Stimulated activated memory B cell treated with anti-CD40 and anti-IgM and Interleukin-4, amounts not matched to agents 10 μg/mL and 1 μg/mL and 100 μg/mL, for 72 hours (primary cell): ENCODE measurements at places on chromosomes 1 and 21.

DNA sequence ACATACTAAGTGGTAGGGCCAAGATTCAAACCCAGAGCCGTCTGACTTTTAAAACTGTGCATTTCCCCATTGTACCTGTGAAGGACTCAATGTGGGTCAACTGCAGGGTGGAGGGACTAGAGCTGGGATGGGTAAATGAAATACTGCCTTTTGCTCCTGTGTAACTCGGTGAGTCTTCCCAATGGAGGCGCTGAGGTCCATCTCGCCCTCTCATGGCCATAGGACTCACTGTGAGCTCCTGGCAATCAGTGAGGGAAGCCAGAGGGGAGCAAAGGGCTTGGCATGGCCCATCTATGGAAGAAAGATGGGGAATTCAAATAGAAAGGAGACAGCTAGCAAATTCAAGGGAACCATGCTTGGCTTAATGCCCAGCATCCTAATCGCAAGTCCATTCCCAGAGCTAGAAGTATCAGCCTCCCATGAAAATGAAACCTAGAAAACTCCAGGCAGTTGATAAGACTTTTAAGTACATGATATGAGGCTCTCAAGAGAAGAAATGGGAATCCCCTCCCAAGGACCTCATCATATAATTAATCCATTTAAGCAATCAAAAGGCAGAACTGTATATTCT lies 25.4 kb upstream of the CGN start:
- no peaks in the 10 kb centered on the region for H3K36me3 ChIP-seq
- H3K27me3 ChIP-seq: no peaks in the 10 kb centered on the region
- H3K27ac ChIP-seq: no peak overlapping the region
- no peak for ATAC-seq

- ATAC-seq: no peak
- H3K27me3 ChIP-seq: no peaks in the 10 kb centered on the region
- no peak overlapping the region for H3K4me3 ChIP-seq
- H3K36me3 ChIP-seq: no peaks in the 10 kb centered on the region
- no peak overlapping the region for H3K27ac ChIP-seq
Observed at GRCh38 chr1:96525657-96526557, 195.7 kb upstream of the PTBP2 start.

- H3K36me3 ChIP-seq: no peaks in the 10 kb centered on the region
- no peak for ATAC-seq
- H3K27ac ChIP-seq: no peak overlapping the region
- no peaks in the 10 kb centered on the region for H3K27me3 ChIP-seq
Observed at GRCh38 chr1:218468711-218469110, 123.6 kb downstream of the TGFB2 start.

GRCh38 chr1:228270032-228270431 lies 62.2 kb downstream of the OBSCN start:
- H3K4me3 ChIP-seq: no peak overlapping the region
- peaks cover 9% of the 10 kb centered on the region for H3K4me1 ChIP-seq
- no peaks in the 10 kb centered on the region for H3K27me3 ChIP-seq
- no peak for ATAC-seq
- H3K27ac ChIP-seq: no peak overlapping the region

DNA sequence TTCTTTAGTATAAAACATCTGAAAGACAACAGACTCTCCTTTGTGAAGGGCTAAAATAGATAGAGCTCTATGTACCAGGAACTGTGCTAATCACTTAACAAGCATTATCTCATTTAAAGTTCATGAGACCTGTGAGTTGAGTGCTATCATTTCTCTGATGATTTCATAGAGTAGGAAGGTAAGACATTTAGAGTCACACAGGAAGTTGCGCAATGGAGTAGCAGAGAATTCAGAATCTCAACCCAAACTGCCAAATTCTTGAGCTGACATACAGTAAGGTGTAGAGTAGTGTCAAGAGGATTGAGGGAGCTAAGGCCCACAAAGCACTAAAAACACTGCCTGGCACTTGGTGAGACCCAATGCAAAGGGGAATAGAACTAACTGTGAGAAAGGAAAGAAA lies 384.3 kb downstream of the NTNG1 start:
- H3K27ac ChIP-seq: no peak overlapping the region
- no peak overlapping the region for H3K4me3 ChIP-seq
- no peak for ATAC-seq
- H3K36me3 ChIP-seq: no peaks in the 10 kb centered on the region
- peaks cover 5% of the 10 kb centered on the region for H3K4me1 ChIP-seq
- no peaks in the 10 kb centered on the region for H3K27me3 ChIP-seq

- H3K4me3 ChIP-seq: no peak overlapping the region
- no peaks in the 10 kb centered on the region for H3K36me3 ChIP-seq
- H3K4me1 ChIP-seq: peaks cover 38% of the 10 kb centered on the region
Observed at GRCh38 chr1:27624467-27625178, 10.4 kb downstream of the FGR start.

DNA sequence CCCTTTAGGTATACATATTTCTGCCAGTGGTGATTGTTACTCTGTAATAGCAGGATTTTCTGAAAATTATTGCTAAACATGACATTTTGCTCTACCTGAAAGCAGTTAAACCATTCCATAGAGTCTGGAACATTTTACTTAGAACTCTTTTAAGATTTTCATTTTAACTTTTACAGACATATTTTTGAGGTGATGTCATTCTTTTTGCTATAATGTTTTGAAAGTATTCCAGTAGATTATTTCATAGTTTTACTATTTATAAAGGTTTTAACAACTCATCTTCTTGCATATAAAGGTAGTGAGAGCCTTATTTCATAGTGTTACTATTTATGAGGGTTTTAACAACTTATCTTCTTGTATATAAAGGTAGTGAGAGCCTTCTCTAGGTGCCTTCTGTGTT lies 42.9 kb downstream of the PTBP2 start:
- peaks cover 33% of the 10 kb centered on the region for H3K36me3 ChIP-seq
- no peak for ATAC-seq
- H3K4me1 ChIP-seq: no peaks in the 10 kb centered on the region

DNA sequence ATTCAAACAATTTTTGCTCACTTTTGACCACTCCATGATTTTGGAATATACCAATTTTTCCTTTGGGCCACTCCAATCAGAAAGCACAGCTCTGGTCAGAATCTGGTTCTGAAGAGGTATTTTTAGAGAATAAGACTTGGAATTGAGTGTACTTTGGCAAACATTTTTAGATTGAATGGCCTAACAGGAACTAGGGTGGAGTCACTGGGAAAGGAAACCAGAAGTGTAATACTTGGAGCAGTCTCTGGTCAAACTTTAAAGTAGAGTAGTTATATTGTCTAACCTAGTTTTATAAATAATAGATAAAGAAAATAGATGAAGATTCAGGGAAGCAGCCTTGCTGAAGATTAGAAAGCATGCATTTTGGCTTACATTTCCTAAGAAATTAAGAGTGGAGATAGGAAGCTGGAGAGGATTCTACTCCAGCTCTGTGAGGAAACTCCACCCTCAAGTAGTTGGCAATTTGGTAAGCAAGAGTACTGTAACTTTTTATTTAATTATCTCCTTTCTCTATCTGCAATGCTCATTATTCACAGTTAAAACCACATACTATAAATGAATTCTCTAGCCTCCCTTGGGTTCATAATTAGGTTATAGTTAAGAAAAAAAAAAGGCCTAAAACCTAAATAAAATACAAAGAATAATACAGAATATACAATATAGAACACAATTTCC lies 15.8 kb downstream of the STIL start:
- no peak overlapping the region for H3K27ac ChIP-seq
- peaks cover 17% of the 10 kb centered on the region for H3K36me3 ChIP-seq
- ATAC-seq: no peak

DNA sequence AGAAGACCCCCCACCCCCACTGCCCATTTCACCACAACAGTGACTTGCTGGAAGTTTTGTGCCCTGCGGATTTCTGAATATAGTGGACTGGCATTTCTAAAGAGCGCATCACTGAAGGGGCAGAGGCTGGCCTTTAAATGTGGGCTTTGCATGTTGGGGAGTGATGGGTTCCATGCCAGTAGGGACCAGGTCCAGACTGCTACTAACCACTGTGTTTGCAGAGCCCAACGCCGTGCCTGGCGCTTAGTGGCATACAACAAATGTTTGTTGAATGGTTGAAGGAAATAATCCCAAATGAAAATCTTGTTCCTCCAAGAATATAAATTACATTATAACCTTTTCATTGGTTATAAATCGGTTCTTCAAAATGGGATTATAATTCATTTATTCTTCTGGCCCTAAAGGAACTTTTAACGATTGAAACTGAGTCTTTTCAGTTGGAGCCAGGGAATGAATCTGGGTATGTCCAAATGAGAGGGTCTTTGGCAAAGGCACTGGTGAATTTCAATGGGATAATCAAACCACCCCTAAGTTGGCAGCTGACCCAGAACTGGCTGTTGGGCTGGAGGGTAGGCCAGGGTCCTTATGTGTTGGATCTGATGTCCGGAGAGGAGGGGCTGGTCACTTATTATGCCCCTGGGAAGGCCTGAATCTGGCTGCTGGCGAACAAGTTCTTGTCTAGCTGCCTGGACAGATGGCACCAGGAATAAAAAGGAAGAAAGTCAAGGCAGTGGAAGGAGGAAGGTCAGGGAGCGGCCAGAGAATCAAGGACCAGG lies 13.8 kb upstream of the SDHB start:
- H3K27ac ChIP-seq: no peak overlapping the region
- H3K27me3 ChIP-seq: no peaks in the 10 kb centered on the region
- ATAC-seq: no peak
- H3K4me3 ChIP-seq: no peak overlapping the region
- H3K36me3 ChIP-seq: no peaks in the 10 kb centered on the region

GRCh38 chr1:48776393-48777218 lies at the start of gene BEND5:
Gene BEND5, minus strand, starts transcription at chr1:48776891. Its CDS starts 60 bp downstream, at chr1:48776831.
- peak within 1 kb of the TSS; percentile 91 for H3K27ac ChIP-seq
- H3K27me3 ChIP-seq: no peaks in the 10 kb centered on the region
- H3K4me1 ChIP-seq: peaks cover 60% of the 10 kb centered on the region
- ATAC-seq: peak; percentile 83

- no peak for ATAC-seq
- H3K4me3 ChIP-seq: no peak overlapping the region
- peaks cover 7% of the 10 kb centered on the region for H3K36me3 ChIP-seq
- H3K4me1 ChIP-seq: peaks cover 6% of the 10 kb centered on the region
- H3K27me3 ChIP-seq: no peaks in the 10 kb centered on the region
- H3K27ac ChIP-seq: no peak overlapping the region
Observed at GRCh38 chr1:175536369-175536768, 207.0 kb downstream of the TNR start.

DNA sequence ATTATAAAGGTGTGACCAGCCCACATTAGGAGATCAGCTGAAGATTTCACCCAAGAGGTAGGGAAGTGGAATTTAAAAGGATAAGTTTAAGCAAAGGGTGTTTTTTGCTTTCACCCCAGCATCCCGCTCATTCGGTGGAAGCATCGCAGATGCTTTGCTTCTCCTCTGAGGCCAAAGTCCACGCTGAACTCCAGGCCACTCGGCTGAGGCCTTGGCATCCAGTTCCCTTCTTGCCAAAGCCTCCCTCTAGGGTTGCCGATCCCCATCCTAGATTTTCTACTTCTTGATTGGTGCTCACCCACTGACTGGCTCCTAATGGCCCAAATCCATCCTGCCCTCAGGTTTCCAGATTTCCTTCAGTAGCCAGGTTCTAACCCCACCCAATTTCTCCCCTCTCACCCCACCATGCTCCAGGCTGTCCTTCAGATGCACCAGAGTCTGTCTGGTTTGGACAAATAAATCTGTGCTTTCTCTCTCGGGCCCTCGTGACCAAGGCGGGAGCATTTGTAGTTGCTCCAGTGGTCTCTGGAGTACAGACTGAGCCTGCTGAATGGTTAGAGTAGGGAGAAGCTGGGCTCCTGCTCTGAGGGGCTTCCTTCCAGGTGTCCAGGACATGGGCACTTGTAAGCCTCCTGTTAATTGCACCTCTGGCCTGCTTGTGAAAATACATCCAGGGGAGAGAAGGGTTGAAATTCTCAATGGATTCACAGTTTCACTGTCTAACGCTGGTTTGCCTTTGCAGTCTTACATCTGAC lies 193.2 kb downstream of the C1orf94 start:
- H3K4me3 ChIP-seq: no peak overlapping the region
- peak; percentile 24 for ATAC-seq
- H3K27ac ChIP-seq: no peak overlapping the region

DNA sequence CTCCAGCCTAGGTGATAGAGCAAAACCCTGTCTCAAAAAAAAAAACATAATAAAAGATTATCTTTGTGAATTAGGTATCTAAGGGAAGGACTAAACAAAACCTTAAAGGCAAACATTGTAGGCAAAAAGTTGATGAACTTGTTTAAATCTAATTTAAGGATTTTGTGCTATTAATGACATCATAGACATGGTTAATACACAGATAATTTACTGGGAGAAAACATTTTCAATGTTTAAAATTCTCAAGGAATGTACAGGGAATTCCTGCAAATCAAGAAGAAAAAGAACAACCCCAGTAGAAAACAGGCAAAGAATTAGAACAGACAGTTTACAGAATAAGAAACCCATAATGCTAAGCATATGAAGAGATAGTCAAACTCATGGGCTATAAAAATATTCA lies 47.6 kb downstream of the ST3GAL3 start:
- no peak overlapping the region for H3K4me3 ChIP-seq
- no peak overlapping the region for H3K27ac ChIP-seq
- no peaks in the 10 kb centered on the region for H3K27me3 ChIP-seq
- H3K36me3 ChIP-seq: peaks cover 11% of the 10 kb centered on the region
- no peak for ATAC-seq
- H3K4me1 ChIP-seq: peaks cover 12% of the 10 kb centered on the region
